Neural crest cell (in vitro differentiated cells): ENCODE measurements at places on chromosomes 1 and 21. TPM values are rescaled to one million over a fixed set of nuclear protein-coding genes. Genes with fewer than 3 reads are reported as not detected.

GRCh38 chr1:109197158-109198042 lies 16.3 kb upstream of the SARS1 start:
- DNase-seq: no peak

IQGAP3 gene
- total RNA-seq: 43.1 and 43.5 TPM in 2 replicates

CRP gene
- not detected in 2 replicates for total RNA-seq

DNA sequence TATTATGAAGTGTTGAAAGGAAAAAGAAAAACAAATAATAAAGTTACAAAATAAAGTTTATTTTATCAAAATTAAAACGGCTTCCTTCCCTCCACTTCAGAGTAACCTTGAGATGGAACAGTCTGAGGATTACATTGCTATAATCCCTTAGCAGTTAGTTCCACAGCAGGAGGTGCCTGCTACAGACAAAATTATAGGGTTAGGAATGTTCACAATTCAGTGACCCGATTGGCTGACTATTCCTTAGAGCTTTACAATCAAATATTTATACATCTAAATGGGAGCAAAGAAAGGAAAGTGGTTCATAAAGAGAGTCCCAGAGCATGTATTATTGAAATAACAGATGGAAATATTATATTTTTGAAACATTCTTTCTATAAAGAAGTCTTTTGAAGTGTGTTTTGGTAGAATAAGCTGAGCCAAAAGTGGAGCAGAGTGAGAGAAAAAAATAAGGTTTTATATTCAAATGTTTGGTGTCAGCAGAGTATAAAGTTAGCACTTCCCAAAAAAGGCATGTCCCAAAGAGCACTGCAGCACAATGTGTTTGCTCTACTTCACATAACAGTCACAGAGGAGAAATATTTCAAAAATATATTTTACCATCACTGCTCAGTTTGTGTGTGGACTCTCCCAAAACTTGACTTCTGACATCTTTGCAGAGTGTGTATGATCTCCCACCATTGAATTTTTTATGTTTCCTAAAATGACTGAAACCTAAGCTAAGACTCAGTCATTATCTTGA lies 71.4 kb upstream of the GORAB start:
- DNase-seq: no peak

DNA sequence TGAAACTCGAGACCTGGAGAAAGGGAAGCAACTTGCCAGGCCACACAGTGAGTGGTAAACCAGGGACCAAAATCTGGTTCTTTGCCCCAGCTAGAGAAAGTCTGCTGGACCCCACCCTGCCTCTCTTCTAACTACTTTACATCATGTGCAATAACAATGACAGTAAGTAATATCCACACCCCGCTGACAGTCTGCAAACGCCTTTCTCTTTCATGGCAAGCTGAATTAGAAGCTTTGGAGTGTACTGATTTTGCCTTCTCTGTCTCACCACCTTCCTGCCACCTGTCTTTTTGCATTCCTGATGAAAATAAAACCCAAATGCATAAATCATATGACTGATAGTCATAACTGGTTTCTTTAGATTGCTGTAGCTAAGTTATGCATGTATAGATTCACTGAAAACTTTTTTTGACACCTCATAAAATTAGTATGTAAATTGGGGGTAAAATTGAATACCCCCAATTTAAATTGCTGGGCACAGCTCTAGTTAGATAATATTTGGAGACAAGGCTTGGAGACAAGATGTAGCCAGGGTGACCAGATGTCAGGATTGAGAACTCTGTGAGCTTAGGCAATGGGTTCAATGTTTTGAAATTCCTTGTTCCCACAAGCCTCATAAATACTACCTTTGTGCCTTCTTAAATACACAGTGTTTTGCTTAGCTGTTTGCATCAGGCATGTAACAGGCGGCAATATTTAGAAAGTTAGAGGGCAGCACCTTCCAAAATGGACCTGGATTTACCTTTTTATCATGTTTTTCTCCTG lies 73.5 kb downstream of the ST6GALNAC5 start:
- DNase-seq: no peak

DNA sequence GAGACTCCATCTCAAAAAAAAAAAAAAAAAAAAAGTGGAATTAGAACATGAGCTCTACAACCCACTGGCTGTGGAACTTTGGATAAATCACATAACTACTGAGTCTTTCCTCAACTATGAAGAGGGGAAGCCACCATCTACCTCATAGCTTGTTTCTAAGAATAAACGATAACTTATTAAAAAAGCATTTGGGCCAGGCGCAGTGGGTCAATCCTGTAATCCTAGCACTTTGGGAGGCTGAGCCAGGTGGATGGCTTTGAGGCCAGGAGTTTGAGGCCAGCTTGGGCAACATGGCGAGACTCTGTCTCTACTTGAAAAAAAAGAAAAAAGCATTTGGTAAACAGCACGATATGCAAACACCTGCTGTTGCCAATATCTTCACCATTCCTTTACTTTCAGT lies 31.8 kb upstream of the MEF2D start:
- no peak for DNase-seq

GRCh38 chr1:93533677-93534076 lies 85.8 kb downstream of the FNBP1L start:
- no peak for DNase-seq

AGPAT3 gene
- total RNA-seq: 37.3 and 40.3 TPM in 2 replicates

DNA sequence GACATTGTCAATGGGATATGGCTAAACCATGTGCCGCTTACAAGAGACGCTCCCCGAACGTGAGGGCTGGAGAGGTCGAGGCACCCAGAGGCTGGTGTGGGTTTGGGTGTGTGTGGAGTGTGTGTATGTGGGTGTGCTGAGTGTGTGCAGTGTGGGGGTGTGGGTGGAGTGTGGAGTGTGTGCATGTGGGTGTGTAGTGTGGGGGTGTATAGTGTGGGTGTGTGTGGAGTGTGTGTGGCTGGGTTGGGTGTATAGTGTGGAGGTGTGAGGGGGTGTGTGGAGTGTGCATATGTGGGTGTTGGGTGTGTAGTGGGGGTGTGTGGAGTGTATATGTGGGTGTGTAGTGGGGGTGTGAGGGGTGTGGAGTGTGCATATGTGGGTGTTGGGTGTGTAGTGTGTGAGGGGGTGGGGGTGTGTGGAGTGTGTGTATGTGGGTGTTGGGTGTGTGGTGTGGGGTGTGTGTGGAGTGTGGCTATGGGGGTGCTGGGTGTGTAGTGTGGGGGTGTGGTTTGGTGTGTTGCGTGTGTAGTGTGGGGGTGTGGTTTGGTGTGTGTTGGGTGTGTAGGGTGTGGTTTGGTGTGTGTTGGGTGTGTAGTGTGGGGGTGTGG lies 42.2 kb downstream of the SLC19A1 start:
- DNase-seq: no peak

BGLAP gene
- 2.5 and 3.0 TPM in 2 replicates for total RNA-seq

GRCh38 chr1:161099090-161099802 lies 1.1 kb downstream of the KLHDC9 start:
- no peak for DNase-seq

GPATCH2 gene
- 16.6 and 18.3 TPM in 2 replicates for total RNA-seq

DNA sequence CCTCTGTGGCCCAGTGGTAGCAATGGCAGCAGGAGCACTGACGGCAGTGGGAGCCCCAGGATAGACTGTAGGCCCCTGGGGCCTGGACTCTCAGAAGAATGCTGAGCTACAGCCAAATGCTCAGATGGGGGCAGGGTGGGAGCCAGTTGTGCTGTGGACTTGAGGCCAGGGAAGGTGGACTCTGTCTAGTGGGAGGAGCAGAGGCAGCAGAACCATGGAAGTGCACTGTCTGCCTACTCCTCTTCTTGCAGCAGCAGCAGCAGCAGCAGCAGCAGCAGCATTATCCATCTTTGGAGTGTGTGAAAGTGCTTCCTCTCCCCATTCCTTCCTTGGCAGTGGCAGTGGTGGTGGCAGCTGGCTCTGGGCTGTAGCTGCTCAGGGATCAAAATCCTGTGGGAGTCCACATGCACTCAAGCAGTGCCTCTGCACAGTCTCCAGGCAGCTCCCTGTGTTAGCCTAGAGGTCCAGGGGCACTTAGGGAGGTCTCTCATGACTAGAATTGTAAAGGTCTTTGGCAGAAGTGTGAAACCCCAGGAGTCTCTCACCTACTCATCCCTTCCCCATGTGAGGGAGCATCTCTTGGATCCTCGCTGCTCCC lies 917.9 kb upstream of the B3GALT2 start:
- DNase-seq: no peak

GRCh38 chr1:5717031-5717682 lies 275.1 kb downstream of the NPHP4 start:
- no peak for DNase-seq

TNFSF18 gene
- total RNA-seq: not detected in 2 replicates

GRCh38 chr1:220149742-220150141 lies 55.8 kb downstream of the IARS2 start:
- no peak for DNase-seq

- DNase-seq: no peak
Observed at GRCh38 chr1:204438628-204439027, 27.0 kb upstream of the PPP1R15B start.

DNA sequence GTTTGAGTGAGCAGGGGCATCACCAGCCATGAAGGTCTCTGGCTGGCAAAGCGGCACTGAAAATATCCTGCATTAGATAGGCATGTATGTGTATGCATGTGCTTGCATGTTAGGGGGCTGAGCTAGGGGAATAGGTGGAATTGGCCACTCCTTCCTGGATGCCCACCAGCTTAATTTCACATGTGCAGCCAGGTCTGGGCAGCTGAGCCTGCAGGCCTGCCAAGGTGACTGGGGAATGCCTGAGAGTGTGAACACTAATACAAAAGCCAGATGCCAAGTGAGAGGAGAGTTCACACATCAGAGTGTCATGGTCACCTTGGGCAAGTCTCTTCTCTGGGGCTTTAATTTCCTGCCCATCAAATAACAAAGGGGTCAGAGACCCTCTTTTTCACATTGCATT lies 155.9 kb downstream of the HIVEP3 start:
- no peak for DNase-seq

FMO1 gene
- total RNA-seq: not detected in 2 replicates

DNA sequence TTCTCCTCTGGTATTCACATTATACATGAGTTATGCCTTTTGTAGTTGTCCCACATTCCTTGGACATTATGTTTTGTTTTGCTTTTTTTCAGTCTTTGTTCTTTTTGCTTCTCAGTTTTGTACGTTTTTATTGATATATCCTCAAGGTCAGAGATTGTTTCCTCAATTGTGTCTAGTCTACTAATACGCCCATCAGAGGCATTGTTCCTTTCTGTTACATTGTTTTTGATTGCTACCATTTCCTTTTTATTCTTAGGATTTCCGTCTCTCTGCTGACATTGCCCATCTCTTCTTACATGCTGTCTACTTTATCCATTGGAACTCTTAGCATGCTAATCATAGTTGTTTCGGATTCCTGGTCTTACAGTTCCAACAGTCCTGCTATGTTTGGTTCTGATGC lies 27.8 kb upstream of the MPC2 start:
- no peak for DNase-seq

GRCh38 chr1:231144416-231145193 lies 17.3 kb upstream of the TRIM67 start:
- DNase-seq: no peak

FCGR2B gene
- total RNA-seq: not detected in 2 replicates

MTARC2 gene
- total RNA-seq: 4.1 and 5.8 TPM in 2 replicates

DNA sequence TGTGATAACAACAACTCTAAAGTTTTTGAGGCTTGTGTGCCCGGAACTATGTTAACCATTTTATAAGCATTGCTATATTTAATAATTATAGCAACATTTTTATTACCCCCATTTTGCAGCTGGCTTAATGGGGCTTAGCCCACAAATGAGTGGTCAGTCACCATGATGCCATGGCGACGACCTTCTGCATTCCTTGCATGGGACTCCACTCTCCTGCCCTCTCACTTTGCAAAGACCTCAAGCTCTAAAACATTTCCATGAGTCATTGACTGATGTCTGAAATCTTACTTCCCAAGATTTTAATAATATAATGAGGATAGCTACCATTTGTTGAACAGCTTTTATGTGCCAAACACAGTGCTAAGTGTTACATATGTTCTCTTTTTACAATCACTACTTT lies 15.4 kb downstream of the NGF start:
- no peak for DNase-seq

MMEL1 gene
- 0.51 and 0.84 TPM in 2 replicates for total RNA-seq

DNA sequence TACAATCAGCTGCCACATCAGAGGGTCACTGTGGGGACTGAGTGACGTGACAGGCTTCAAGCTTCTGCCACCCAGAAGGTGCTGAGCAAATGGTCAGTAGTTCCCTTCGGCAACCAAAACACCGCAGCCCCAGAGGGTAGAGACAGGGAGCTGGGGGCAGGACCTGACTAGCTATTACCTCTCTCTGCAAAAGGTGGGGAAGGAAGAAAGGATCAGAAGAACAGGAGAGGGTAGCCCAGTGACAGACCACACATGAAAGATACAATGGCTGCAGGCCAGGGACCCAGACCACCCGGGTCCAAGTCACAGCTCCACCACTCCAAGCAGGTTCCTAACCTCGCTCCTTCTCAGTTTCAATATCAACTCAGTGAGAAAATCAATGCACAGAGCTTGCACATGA lies 377.1 kb downstream of the NPHP4 start:
- no peak for DNase-seq

SLC19A2 gene
- 12.2 and 12.6 TPM in 2 replicates for total RNA-seq

- no peak for DNase-seq
Observed at GRCh38 chr1:109906160-109906838, 4.3 kb upstream of the CSF1 start.

GRCh38 chr1:10679496-10680220 lies 116.8 kb downstream of the CASZ1 start:
- no peak for DNase-seq

GRCh38 chr1:37795340-37796125 lies 1.9 kb downstream of the MANEAL start:
- DNase-seq: peak; percentile 68

ADCY10 gene
- 0.66 TPM in 1 of 2 replicates, not detected in the other for total RNA-seq

DNA sequence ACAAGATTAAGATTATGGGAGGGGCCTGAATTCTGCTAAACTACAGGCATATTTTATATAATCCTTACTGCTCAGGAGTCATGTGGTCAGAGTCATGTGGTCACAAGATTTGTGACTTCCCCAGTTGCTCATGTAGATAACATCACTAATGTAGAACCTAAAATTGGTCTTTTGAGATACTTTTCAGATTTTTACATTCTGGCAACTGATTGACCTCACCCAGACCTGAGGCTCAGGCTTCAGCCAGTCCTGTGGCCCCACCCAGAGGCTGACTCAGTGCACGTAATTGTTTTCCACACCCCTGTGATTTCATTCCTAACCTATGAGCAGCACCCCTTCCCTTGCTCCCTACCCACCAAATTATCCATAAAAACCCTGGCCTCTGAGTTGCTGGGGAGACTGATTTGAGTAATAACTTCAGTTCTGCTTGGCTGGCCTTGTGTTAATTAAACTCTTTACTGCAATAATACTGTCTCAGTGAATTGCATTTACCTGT lies 41.7 kb upstream of the ZNF326 start:
- DNase-seq: no peak

GRCh38 chr1:23527366-23527765 lies 3.7 kb downstream of the E2F2 start:
- DNase-seq: no peak

KIF14 gene
- total RNA-seq: 22.0 and 23.7 TPM in 2 replicates

NEGR1 gene
- total RNA-seq: 0.58 and 1.1 TPM in 2 replicates

DNA sequence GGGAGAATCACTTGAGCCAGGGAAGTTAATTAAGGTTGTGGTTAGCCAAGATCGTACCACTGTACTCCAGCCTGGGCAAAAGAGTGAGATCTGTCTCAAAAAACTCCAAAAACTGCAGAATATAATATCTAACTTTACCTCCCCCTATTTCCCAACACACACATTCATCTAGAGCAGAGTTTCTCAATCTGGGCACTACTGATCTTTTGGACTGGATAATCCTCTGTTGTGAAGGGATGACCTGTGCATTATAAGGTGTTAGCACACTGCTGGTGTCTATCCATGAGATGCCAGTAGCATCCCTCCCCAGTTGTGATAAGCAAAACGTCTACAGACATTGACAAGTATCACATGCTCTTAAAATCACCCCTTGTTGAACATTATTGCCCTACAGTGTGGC lies 61.8 kb downstream of the RGS13 start:
- no peak for DNase-seq

- DNase-seq: no peak
Observed at GRCh38 chr1:201213926-201214325, 23.3 kb downstream of the IGFN1 start.

KIF17 gene
- 1.1 and 1.6 TPM in 2 replicates for total RNA-seq
